ENCODE measurements at places on chromosomes 6 and 20.

DNA sequence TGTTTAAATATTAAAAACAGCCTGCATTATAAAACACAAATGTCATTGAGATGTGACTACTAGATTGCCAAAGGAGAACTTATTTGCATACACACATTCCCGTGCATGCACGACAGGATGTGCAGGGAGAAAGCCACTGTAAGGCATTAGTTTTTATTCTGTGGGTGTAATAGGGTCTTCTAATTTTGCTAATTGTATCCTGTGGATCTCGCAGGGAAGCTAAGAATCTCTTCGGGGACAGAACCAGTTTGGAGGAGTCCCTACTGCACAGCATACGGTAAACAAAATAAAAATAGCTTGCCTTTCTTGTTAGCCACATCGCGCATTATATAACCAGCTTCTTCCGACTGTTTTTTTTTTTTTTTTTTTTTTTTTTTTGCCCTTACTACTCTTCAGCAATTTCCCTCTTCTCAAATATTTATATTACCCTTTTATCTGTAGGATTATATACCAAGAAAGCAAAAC is 2.0 kb downstream of the ATXN1 start:
- DNase-seq = peak; percentile 60

DNA sequence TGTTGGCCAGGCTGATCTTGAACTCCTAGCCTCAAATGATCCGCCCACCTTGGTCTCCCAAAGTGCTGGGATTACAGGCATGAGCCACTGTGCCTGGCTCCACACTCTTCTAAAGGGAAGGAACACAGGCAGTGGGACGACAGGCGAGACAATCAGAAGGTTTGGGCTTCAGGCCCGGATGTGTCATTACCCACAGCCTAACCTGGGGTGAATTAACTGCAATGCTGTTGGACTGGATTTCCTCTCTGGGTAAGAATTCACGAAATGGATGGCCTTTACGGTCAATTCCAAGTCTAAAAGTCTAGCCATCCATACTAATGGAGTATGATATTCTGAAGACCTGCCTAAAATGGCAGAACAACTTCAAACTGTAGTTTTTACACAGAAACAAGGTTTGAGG is 83.7 kb upstream of the CCDC28A start:
- peak; percentile 30 for DNase-seq

- peak; percentile 67 for DNase-seq
Measured at GRCh38 chr6:74000666-74001490, 304.9 kb downstream of the CD109 start.

- DNase-seq = peak; percentile 46
Measured at GRCh38 chr20:19903168-19903811, 113.9 kb upstream of the NAA20 start.

- DNase-seq = no peak
Measured at GRCh38 chr20:24665196-24665595, 195.8 kb downstream of the SYNDIG1 start.

- peak; percentile 68 for DNase-seq
Measured at GRCh38 chr6:92577077-92577719, 842.2 kb downstream of the EPHA7 start.

GRCh38 chr6:143098054-143098671 is 37.5 kb downstream of the AIG1 start:
- no peak for DNase-seq

DNA sequence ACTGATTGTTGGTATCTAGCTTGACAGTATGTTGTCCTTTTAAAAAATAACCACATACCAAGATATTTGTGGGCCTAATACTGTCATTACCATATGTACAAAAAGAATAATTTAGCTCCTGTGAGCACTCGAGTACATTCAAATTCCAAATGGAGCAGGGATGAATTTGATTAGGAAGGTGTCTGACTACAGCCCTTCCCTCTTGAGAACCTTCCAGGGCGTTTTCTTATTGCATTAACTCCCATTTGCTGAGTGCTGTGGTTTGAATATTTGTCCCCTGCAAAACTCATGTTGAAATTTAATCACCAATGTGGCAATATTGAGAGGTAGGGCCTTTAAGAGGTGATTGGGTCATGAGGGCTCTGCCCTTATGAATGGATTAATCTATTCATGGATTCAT is 76.9 kb upstream of the RALY start:
- no peak for DNase-seq

DNA sequence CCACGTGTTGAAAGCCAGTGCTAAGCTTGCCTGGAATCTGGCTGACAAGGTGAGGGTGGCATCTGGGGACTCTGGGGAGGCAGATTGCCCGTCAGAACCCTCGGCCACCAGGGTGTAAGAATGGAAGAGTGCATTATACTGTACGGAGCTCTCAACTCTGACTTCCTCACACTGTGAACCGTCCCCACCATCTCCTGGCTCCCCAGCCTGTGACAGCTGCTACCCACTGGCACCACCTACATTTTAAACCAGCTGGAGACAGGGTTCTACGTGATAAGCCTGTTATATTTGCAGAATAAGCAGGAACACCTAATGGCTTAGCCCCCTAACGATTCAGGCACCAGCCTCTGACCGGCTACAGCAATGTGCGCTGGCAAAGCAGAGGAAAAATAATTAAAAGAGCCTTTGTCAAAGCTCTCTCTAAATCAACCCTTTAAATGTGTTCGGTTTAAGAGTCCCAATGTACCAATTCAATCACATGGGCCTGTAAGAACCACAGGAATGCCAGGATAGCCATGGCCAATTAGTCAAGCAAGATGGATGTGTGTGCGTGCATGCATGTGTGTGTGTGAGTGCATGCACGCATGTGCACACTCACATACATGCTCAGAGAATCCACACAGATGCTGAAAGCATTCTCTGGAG is 89.1 kb upstream of the TAB2 start:
- peak; percentile 13 for DNase-seq

GRCh38 chr20:12049125-12049524 is 131.4 kb downstream of the BTBD3 start:
- no peak for DNase-seq

- DNase-seq = no peak
Measured at GRCh38 chr6:9659848-9660247, 755.0 kb downstream of the TFAP2A start.
